ENCODE measurements at places on chromosomes 16 and 17. TPM values are rescaled to one million over a fixed set of nuclear protein-coding genes. Genes with fewer than 3 reads are reported as not detected.

GRCh38 chr17:68349157-68349556, 57.9 kb downstream of the ARSG start:
- H3K27me3 ChIP-seq: no peaks in the 10 kb centered on the region
- H3K36me3 ChIP-seq: 0 out of 2 replicates have a peak, but pooled peaks cover 3% of the 10 kb centered on the region
- peaks cover 39% of the 10 kb centered on the region for H3K4me1 ChIP-seq
- peak overlapping the region; percentile 99 for H3K27ac ChIP-seq
- DNase-seq: no peak

GRCh38 chr17:39659279-39660010, 5.7 kb upstream of the TCAP start:
- no peak overlapping the region for H3K4me3 ChIP-seq
- H3K4me1 ChIP-seq: peaks cover 2% of the 10 kb centered on the region
- no peak for DNase-seq

DNA sequence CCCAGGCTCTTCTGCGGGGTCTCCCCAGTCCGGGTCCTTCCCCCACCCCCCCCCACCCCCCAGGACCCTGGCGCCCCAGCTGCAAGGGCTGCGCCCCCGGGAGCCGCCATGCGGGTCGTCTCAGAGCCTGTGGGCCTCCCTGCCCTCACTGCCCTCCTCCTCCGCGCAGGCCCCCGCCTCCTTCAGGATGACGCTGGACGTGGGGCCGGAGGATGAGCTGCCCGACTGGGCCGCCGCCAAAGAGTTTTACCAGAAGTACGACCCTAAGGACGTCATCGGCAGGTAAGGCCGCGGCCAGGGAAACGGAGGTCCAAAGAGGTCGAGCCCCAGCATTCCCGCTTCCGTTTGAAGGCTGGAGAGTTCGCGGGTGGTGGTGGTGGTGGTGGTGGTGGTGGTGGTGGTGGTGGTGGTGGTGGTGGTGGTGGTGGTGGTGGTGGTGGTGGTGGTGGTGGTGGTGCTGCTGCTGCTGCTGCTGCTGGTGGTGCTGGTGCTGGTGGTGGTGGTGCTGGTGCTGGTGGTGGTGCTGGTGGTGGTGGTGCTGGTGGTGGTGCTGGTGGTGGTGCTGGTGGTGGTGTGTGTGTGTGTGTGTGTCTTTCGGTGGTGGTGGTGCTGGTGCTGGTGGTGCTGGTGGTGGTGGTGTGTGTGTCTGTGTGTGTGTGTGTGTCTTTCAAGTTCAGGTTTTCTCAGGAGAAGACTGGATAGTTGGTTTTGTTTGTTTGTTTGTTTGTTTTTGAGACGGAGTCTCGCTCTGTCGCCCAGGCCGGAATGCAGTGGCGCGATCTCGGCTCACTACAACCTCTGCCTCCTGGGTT, 615 bp downstream of the PHKG2 start:
- DNase-seq: peak; percentile 62
- H3K27me3 ChIP-seq: no peaks in the 10 kb centered on the region
- H3K36me3 ChIP-seq: peaks cover 17% of the 10 kb centered on the region
- peak overlapping the region; percentile 73 for H3K4me3 ChIP-seq
- H3K27ac ChIP-seq: no peak overlapping the region

DNA sequence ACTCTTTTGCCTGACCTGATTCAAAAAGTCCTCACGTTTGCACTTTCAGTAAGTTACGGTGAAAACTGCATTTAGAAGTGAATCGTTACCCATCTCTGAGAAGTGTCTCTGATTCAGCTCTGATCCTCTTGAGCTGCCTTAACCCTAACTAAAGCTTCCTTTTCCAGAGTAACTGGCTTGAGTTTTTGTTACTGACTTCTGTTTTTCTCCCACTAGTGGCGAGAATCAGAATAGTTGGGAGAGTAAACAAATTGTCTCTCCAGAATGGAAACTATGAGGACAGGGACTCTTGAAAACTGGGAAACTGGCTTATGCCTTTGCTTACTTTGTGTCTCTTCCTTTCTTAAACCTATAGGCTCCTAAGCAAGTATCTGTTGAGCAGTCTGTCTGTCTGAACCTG, 31.3 kb upstream of the KPNB1 start:
- no peaks in the 10 kb centered on the region for H3K4me1 ChIP-seq
- H3K36me3 ChIP-seq: peaks cover 42% of the 10 kb centered on the region

DNA sequence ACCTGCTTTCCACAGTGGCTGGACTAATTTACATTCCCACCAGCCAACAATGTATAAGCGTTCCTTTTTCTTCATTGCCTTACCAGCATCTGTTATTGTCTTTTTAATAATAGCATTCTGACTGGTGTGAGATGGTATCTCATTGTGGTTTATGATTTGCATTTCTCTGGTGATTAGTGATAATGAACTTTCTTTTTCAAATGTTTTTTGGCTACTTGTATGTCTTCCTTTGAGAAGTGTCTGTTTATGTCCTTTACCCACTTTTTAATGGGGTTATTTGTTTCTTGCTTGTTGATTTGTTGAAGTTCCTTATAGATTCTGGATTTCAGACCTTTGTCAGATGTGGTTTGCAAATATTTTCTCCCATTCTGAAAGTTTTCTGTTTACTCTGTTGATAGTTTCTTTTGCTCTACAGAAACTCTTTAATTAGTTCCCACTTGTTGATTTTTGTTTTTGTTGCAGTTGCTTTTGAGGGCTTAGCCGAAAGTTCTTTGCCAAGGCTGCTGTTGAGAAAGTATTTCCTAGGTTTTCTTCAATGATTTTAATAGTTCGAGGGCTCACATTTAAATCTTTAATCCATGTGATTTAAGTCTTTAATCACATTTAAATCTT, 26.8 kb downstream of the ITGAM start:
- no peak for DNase-seq
- H3K36me3 ChIP-seq: no peaks in the 10 kb centered on the region
- no peak overlapping the region for H3K4me3 ChIP-seq
- H3K27ac ChIP-seq: no peak overlapping the region

TERF2IP gene
- total RNA-seq: 72.0 TPM

Measured in Karpas-422 (cell line).